Uterine smooth muscle cell (primary cell): ENCODE measurements at places on chromosomes 2 and 18. TPM values are rescaled to one million over a fixed set of nuclear protein-coding genes. Genes with fewer than 3 reads are reported as not detected.

The APOB gene
- total RNA-seq: under 0.01 TPM in 2 replicates

The TXNDC2 gene
- total RNA-seq: 0.12 and 0.22 TPM in 2 replicates

The DNAH7 gene
- total RNA-seq: 0.77 and 1.4 TPM in 2 replicates

The CD302 gene
- 4.1 and 7.1 TPM in 2 replicates for total RNA-seq

The FTCDNL1 gene
- total RNA-seq: 1.3 and 4.1 TPM in 2 replicates

The HRH4 gene
- total RNA-seq: under 0.01 and 0.12 TPM in 2 replicates

The NAB1 gene
- 29.0 and 34.6 TPM in 2 replicates for total RNA-seq

The ABCB11 gene
- total RNA-seq: not detected in 2 replicates

The M1AP gene
- under 0.01 and 0.12 TPM in 2 replicates for total RNA-seq

The KANSL3 gene
- total RNA-seq: 47.0 and 47.5 TPM in 2 replicates

The CTNNA2 gene
- 0.11 TPM in 1 of 2 replicates, not detected in the other for total RNA-seq

The CIB4 gene
- total RNA-seq: not detected in 2 replicates

The FRZB gene
- total RNA-seq: 0.11 and 0.12 TPM in 2 replicates

The CDH2 gene
- total RNA-seq: 46.3 and 107 TPM in 2 replicates

The KCNE4 gene
- total RNA-seq: 12.6 and 13.9 TPM in 2 replicates

The MRPL30 gene
- 31.1 and 35.9 TPM in 2 replicates for total RNA-seq

The HOXD11 gene
- total RNA-seq: 3.0 and 3.9 TPM in 2 replicates

The POTEC gene
- total RNA-seq: not detected in 2 replicates

The REEP1 gene
- total RNA-seq: 0.11 and 0.12 TPM in 2 replicates

The SLC5A7 gene
- not detected in 2 replicates for total RNA-seq
